ENCODE measurements at places on chromosomes 3 and 15.

GRCh38 chr3:169150920-169151319, 512.6 kb downstream of the MECOM start:
- DNase-seq: no peak

DNA sequence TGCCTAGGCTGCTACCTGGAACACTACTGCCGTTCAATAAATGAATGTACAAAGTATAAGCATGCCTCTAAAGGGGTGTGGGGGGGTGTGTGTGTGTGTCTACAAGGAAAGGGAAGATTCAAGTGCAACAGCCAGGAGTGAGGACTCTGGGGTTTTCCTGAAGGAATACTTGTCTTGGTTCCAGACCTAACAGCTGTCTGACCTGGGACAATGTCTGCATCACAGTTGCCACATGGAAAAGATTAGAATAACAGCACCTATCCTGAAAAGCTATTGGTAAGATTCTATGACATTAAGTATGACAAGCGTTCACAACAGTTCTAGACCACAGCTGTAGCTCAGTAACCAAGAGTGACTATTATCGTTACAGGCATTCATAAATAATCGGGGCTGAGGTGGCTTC, 345.2 kb downstream of the FOXP1 start:
- no peak for DNase-seq

GRCh38 chr3:115503394-115503793, 119.9 kb upstream of the GAP43 start:
- DNase-seq: no peak

DNA sequence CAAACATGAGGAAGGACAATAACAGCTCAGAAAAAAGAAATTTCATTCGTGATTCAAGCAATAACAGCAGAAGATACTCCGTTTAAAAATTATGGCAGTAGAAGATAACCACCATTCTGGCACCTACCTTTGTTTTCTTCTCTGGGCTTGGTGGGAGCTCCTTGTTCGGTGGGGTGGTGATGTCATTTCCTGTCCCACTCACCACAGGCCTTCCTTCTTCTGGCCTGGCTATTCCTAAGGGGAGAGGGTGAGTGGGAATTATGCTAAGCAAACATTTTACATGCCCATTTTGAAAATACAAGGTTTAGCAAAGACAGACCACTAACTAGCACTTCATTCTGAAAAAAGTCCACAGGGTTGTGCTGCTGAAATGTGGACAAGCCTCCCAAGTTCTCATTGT, 74.4 kb downstream of the DHX30 start:
- no peak for DNase-seq

- no peak for DNase-seq
These were observed 69.0 kb downstream of the UBE2E2 start for GRCh38 chr3:23271876-23272741.

GRCh38 chr3:24680214-24680967, 185.7 kb upstream of the THRB start:
- peak; percentile 27 for DNase-seq

GRCh38 chr3:124759666-124760401, 29.6 kb downstream of the UMPS start:
- DNase-seq: no peak

DNA sequence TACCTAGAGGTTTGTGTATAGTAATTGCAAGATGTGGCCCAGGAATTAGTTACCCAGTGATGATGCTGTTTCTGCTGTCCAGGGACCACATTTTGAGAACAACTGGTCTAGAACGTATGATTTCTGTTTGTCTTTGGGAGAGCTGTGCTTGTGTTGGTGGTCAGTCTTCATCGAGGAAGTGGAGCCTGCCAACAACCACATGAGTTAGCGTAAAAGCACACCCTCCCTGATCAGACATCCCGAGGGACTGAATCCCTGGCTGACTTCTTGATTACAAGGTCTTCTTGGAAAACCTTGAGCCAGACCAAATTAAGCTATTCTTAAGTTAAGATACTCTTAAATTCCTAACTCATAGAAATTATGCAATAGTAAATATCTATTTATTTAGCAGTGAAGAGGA, 81.7 kb upstream of the ZPLD1 start:
- no peak for DNase-seq

GRCh38 chr3:30658328-30659052, 52.1 kb downstream of the TGFBR2 start:
- no peak for DNase-seq

DNA sequence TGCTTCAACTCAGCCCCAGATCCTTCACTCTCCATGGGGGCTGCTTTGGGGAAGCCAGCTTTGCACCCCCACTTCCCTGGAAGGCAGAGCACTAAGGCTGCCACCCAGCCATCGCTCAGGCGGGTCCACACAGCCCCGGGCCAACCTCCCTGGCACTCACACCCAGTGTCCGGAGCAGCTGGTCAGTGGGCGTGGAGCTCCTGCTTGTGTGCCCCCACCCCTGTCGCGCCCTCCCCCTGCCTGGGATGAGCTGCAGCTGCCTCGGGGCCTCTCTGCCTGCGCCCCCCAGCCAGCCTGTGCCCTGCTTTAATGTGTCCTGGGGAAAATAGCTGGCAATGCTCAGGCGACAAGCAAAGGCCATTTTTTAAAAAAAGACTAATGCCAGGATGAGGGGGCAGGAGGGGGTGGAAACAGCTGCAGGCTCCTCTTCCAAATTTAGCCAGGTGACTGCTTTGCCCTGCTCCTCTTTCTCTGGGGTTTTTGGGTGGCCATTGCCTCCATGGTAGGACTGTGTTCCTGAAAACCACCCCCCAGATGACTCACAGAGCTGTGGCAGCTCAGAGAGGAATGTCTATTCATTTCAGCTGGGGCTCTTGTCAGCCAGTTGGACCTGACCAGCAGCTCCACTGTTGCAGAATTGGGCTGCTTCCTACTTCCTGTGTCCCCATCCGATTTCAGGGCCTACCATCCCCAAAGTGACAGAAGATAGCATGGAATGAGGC, 65.0 kb downstream of the CEMIP start:
- DNase-seq: no peak

GRCh38 chr15:100457201-100457600, 71.5 kb downstream of the CERS3 start:
- no peak for DNase-seq

GRCh38 chr3:27578032-27578431, 93.8 kb upstream of the SLC4A7 start:
- no peak for DNase-seq

DNA sequence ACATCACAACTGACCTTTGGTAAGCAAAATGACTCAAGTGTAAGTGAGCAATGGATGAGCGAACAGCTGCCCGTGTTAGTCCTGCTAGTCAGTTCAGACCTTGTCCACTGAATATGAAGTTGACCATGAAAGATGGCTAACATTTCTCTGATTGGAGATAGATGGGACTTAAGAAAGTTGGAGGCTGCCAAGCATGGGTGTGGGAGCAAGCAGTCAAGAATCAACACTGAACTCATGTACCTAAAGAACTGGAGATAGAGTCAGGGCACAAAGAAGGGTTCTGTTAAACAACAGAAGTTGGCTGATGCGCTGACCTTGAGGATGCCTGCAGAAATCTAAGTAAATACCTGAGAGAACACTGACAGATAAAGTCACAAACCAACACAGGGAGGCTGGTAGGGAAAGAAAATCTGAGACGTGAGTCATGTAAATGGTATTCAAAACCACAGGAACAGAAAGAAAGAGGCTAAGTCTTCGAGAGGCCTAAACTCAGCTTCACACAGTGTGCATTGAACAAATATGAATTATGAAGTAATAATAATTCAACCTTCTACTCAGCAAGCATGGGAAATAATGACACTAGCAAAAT, 30.7 kb upstream of the ANPEP start:
- DNase-seq: no peak
